ENCODE measurements at places on chromosomes 4 and X.
A peak's percentile ranks its signal among the peaks of the same experiment; 100 is the strongest.

DNA sequence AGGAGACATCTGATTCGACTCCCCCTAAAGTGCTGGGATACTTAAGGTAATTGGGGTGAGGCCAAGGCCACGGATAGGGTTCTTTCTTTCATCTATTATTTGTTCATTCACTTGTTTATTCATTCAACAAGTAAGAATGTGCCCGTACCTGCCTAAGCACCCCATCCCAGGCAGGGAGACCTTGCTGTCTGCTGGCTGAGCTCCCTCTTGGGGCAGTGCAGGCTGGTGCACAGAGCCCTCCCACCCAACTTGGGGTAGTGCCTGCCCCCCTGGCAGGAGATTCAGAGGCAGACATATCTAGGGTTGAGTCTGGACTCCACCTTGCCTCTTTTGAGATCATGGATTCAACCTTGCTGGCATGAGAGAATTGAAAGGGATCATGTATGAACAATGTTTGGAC, 95.7 kb downstream of the DRD5 start:
- no peak for DNase-seq

DNA sequence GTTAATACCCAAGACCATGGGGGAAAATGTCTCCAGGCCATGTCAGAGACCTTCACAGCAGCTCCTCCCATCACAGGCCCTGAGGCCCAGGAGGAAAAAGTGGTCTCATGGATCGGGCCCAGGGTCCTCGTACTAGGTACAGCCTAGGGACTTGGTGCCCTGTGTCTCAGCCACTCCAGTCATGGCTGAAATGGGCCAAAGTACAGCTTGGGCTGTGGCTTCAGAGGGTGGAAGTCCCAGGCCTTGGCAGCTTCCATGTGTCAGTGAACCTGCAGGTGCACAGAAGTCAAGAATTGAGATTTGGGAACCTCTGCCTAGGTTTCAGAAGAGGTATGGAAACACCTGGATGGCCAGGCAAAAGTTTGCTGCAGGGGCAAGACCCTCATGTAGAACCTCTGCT, 27.6 kb upstream of the C4orf54 start:
- DNase-seq = no peak

DNA sequence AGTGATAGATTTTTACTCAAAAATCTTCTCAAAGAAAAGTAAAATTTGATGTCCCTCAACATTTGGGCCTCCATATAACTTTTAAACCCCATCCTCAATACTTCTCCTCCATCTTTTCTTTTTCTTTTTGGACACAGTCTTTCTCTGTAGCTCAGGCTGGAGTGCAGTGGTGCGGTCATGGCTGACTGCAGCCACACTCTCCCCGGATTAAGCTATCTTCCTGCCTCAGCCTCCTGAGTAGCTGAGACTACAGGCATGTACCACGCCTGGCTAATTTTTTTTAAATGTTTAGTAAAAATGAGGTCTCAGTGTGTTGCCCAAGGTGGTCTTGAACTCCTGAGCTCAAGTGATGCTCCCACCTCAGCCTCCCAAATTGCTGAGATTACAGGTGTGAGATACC, 33.1 kb downstream of the KDM6A start:
- no peak for DNase-seq

DNA sequence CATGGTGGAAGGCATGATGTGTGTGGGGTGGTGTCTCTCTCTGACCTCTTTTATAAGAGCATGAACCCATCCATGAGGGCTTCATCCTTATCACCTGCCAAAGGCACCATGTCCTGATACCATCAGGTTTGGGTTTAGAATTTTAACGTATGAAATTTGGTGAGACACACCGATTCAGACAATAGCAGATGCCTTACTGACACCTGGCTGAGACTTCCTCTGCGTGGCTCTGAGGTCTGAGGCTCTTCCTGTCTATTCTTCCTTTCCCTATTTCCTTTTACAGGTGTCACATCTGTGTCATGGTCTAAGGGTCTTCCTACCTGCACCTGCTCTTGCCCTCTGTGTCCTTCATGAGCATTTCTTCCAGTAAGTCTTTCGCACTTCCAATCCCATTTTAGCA, 320.7 kb upstream of the CLNK start:
- no peak for DNase-seq

GRCh38 chr4:24973404-24973746, 57.4 kb downstream of the LGI2 start:
- no peak for DNase-seq

- DNase-seq = no peak
Measured at GRCh38 chr4:152935143-152935542, 980 bp upstream of the FHDC1 start.

- DNase-seq = peak; percentile 3
Measured at GRCh38 chr4:40247350-40247749, 50.5 kb downstream of the RHOH start.

- DNase-seq = no peak
Measured at GRCh38 chrX:2325076-2325784, 175.5 kb downstream of the DHRSX start.

- no peak for DNase-seq
Measured at GRCh38 chr4:4761128-4761982, 98.1 kb upstream of the MSX1 start.

GRCh38 chrX:44291468-44292092, 51.9 kb downstream of the EFHC2 start:
- DNase-seq = no peak

DNA sequence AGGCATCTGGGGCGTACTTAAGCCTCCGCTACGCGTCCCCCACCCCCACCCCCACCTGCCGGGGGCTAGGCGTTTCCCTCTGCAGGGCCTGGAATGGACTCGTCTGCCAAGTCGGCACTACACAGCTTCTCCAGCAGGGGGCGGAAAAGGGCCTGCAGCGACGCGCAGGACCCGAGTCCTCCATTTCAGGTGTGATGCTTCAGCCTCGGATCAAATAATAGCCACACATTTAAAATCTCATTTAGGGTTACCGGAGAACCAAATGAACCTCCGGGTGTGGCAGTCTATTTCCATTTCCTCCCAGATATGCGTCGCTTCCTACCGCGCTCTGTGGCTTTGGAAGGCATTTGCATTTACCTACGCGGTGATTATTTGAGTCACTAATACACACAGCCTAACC, 2.9 kb downstream of the PAK3 start:
- DNase-seq = no peak

DNA sequence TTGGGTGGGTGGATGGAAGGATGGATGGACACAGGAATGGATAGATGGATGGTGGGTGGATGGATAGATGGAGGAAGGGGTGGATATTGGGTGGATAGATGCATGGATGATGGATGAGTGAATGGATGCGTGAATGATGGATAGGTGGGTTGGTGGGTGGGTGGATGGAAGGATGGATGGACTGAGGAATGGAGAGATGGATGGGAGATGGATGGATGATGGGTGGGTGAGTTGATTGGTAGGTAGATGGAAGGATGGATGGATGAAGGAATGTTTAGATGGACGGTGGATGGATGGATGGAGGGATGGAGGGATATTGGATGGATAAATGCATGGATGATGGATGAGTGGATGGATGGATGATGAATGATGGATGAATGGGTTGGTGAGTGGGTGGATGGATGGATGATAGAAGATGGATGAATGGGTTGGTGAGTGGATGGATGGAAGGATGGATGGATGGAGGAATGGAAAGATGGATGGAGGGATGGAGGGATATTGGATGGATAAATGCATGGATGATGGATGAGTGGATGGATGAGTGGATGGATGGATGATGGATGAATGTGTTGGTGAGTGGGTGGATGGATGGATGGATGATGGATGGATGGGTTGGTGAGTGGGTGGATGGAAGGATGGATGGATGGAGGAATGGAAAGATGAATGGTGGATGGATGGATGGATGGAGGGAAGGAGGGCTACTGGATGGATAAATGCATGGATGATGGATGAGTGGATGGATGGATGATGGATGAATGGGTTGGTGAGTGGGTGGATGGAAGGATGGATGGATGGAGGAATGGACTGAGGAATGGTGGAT, 50.4 kb upstream of the GRPEL1 start:
- no peak for DNase-seq

DNA sequence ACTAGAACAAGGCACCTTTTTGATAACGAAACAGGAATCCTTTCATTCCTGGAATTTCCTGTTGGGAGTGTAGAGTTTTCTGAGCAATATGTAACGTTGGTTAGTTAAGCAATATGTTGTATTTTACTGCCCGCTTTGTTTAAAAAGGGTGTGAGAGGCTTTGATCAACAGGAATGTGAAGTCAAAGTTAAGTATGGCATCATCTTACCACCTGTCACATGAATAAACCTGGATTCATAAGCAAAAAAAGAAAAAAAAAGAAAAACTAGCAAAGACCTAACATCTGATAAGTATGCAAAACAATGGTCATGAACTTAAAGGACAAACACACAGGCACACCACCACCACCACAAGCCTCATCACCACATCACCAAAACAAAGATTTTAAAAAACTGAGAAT, 7.1 kb upstream of the CXCL5 start:
- DNase-seq = no peak

- no peak for DNase-seq
Measured at GRCh38 chrX:72030431-72030830, 101.3 kb downstream of the RTL5 start.

GRCh38 chr4:80263541-80264351, 2.7 kb upstream of the FGF5 start:
- no peak for DNase-seq
